HS-27A (cell line): ENCODE measurements at places on chromosomes 7 and 10.
A peak's percentile ranks its signal among the peaks of the same experiment; 100 is the strongest.

DNA sequence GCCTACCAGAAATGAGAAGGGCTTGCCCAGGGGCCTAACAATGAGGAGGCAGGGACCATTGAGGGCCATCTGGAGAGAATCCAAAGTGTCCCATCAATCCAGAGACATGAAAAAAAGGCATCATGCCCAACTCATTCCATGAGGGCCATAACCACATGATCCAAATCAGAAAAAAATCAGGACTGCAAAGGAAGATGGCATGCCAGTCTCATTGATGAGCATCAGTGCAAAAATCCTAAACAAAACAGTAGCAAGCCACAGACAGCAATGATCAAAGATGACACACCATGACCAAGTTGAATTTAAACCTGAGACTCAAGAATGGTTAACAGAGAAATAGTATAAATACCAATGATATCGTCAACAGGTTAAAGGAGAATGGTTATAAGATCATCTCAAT, 7.0 kb upstream of the CYP3A4 start:
- peak; percentile 11 for DNase-seq

- no peak for DNase-seq
Measured at GRCh38 chr7:105493196-105493922, 28.7 kb downstream of the PUS7 start.

DNA sequence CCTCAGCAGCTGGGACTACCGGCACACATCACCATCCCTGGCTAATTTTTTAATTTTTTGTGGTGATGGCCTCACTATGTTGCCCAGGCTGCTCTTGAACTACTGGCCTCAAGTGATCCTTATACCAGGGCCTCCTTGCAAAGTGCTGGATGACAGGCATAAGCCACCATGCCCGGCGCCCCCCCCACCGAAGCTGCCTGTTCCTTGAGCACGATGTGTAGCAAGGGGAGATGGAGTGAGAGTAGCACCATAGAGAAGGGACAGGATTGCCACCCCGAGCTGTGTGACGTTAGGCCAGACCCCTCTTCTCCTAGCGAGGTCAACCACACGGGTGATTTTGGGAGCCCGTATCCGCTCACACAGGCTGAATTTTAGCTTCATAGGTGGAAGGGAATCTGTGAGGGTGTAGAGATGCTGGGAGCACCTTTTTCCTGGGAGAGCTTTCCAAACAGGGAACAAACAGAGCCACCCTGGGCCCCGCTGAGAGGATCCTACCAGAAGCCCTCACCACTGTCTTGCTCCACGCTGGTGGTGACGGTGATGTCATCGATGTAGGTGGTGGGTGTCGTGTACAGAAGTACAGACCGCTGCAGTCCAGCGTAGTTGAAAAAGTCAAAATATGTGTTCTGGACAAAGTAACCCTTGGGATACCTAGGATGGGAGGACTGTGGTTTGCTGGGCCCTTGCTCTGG, 3.0 kb downstream of the GUSB start:
- no peak for DNase-seq

GRCh38 chr7:100799037-100799896, 28.1 kb downstream of the EPHB4 start:
- no peak for DNase-seq

DNA sequence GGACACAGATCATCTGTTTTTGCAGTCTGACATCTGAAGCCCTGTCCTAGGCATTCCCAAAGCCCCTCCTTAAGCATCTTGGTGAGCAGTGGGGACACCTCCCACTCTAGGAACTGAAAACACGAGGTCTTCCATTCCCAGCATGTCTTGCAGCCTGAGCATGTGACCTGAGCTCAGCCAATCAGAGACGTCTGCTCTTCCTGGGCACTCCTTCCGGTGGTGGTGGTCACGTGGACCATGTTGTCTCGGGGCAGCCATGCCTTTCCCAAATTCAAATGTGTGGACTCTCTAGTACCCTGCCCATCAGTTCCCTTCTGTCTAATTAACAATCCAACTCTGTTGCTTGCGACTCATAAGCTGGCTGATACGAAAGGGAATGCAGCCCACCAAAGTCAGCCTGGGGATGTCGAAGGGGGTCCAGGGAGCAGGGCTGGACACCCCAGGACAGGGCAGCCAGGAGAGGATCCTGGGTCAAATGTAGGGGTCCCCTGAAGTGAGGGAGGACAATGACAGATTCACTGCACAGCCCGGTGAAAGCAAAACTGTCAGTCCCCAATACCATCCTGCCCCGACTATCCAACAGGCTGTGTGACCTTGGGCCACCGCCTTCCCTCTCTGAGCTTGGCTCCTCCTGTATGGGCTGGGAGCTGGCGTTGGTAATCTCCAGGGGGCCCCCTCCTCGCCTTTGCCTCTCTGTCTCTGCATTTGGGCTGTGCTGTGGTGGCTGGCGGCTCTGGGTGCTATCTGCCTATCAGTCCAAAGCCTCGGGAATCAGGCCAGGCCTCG, 57.4 kb upstream of the BAIAP2L1 start:
- DNase-seq = no peak
